Type B pancreatic cell (in vitro differentiated cells): ENCODE measurements at places on chromosomes 13 and 19. TPM values are rescaled to one million over a fixed set of nuclear protein-coding genes. Genes with fewer than 3 reads are reported as not detected.

Gene KCNN1
- 13.4 and 15.3 TPM in 2 replicates for total RNA-seq

DNA sequence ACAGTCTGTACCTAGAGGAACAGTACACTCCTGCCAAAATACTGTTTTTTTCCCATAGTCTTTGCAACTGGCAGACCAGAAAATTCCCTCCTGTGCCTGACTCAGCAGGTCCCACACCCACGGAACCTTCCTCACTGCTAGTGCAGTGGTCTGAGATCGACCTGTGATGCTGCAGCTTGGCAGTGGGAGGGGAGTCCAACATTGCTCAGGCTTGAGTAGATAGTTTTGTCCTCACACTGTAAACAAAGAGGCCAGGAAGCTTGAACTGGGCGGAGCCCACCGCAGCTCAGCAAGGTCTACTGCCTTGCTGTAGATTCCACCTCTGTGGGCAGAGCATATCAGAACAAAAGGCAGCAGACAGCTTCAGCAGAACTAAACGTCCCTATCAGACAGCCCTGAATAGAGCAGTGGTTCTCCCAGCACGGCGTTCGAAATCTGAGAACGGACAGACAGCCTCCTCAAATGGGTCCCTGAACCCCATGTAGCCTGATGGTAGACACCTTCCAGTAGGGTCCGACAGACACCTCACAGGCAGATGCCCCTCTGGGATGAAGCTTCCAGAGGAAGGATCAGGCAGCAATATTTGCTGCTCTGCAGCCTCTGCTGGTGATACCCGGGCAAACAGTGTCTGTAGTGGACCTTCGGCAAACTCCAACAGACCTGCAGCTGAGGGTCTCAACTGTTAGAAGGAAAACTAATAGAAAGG, 92.7 kb downstream of the SUCLA2 start:
- no peak for DNase-seq

Gene ZNF578
- 0.72 and 1.1 TPM in 2 replicates for total RNA-seq

Gene ANKRD24
- 0.48 and 1.1 TPM in 2 replicates for total RNA-seq

DNA sequence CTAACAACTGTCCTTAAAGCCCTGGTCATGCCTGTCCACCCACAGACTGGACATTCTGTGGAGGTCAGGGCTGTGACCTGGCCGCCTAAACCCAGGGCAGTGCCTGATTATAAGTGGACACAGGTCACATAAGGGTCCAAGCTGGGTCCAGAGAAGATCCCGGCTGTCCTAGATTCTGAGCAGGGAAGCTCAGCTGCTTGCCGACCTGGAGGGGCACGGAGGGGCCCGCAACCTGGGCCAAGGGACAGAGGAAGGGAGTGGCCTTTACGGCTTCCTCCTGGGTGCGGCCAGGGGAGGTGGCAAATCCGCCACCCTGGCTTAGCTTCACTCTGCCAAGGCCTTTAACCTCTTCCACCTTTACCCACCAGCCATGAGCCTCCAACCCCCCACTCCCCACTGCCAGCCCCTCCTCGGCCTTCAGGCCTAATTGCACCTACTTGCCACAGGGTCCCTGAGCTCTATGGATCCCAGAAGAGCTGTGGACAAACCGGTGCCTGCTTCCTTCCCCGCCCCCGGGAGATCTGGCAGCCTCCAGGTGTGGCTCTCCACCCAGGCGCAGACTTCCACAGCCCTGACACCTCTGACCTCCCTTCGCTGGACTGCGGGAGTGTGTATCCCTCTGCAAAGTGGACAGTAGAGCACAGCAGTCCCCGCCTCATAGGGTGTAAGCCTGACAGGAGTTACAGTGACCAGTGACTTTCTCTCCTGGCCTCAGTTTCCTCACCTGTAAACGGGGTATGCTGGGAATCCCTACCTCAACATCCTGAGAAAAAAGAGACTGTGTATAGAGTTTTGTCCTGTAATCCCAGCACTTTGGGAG, 1.7 kb downstream of the CD320 start:
- DNase-seq: peak; percentile 66

GRCh38 chr19:22595422-22595821, 38.7 kb upstream of the ZNF492 start:
- DNase-seq: no peak

GRCh38 chr19:29670255-29670654, 5.0 kb downstream of the PLEKHF1 start:
- DNase-seq: no peak

GRCh38 chr13:52161181-52161646, 1.8 kb upstream of the NEK3 start:
- no peak for DNase-seq

DNA sequence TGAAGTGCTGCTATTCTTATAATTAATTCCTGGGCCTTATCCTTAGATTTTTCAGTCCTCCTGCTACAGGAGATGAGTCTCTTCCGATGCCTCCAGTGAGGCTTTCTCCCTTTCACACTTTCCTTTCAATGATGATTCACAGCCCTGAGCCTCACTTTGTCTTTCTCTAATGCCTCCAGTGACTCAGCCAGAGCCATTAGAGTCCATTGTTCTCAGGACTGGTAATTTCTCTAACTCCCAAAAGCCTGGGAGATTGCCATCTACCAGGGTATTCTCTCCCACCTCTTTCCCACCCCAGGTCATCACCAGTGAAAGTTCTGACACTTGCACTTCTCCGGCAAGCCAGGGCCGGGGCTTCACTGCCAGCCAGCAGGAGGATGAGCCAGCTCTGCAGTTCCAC, 49.6 kb upstream of the ARGLU1 start:
- no peak for DNase-seq
